ENCODE measurements at places on chromosomes 1 and 21.
A peak's percentile ranks its signal among the peaks of the same experiment; 100 is the strongest.

GRCh38 chr1:50270926-50271325 is 152.3 kb downstream of the DMRTA2 start:
- DNase-seq: no peak

- peak; percentile 38 for DNase-seq
These were observed 45.8 kb upstream of the RCC2 start for GRCh38 chr1:17485281-17485680.

- no peak for DNase-seq
These were observed 246.5 kb downstream of the TOMM20 start for GRCh38 chr1:234881893-234882771.

GRCh38 chr1:57102561-57103326 is 136.9 kb upstream of the C8B start:
- DNase-seq: no peak

DNA sequence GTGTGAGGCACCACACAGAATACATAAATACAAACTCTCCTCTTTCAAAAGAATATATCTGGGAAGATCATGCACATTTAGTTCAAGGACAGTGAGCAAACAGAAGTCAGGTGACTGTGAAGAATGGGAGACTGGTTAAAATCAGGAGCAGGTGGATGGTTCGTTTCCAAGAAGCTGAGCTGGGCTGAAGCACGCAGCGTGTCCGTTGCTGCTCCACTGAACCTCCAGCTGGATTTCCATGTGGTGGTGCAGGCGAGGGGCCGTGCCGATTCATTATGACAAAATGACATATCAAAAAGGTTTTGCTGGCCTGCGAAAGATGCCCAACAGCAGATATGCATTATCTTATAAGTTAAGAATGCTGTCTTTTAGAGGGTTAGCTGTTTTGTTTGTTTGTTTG is 66.0 kb downstream of the OLIG1 start:
- no peak for DNase-seq

All from kidney tubule cell (primary cell).